ENCODE measurements at places on chromosomes 6 and 20.

DNA sequence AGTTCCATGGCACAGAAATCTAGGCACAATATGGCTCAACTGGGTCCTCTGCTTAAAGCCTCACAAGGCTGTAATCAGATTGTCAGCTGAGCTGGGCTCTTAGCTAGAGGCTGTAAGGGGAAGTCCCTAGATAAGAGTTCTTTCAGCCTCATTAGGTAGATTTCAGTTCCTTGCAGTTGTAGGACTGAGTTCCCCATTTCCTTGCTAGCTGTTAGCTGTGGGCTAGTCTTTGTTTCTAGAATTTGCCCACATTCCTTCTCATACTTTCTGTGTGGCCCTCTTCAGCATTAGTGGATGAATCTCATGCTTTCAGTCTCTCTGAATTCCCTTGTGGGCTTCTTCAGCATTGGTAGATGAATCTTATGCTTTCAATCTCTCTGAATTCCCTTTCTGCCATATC lies 71.0 kb upstream of the MRAP2 start:
- DNase-seq, result no peak

GRCh38 chr6:81228912-81229555 lies 523.4 kb downstream of the TENT5A start:
- no peak for DNase-seq

DNA sequence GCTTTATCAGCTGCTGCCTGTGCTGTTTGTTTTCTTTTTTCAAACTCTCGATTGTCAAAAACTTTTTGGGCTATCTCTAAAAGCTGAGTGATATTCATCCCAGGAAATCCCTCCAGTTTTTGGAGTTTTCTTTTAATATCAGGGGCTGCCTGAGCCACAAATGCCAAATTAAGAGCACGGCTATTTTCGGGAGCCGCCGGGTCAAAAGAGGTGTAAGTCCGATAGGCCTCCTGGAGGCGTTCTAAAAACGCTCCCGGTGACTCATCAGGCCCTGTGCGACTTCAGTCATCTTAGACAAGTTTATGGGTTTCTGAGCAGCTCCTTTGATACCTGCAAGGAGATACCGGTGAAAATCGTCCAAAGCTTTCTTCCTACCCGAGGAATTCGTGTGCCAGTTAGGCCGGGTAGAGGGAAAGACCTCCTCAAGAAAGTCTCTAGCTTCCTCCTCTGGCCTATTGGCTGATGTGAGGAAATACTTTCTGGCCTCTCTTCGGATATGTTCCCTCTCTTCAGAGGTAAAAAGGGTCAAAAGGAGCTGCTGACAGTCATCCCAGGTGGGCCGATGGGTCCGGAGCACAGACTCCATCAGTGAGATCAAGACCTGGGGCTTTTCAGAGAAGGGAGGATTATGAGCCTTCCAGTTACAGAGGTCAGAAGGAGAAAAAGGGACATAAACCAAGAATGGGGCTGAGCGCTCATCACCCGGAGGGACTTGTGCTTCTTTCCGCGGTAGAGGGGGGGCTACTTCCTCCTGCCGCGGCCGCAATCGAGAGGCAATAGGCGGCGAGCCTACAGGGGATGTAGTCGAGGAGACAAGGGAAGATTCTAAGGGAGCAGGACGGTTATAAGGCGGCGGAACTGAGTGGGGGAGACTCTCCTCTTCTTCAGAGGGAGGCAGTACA lies 151.1 kb downstream of the TRIM27 start:
- no peak for DNase-seq

DNA sequence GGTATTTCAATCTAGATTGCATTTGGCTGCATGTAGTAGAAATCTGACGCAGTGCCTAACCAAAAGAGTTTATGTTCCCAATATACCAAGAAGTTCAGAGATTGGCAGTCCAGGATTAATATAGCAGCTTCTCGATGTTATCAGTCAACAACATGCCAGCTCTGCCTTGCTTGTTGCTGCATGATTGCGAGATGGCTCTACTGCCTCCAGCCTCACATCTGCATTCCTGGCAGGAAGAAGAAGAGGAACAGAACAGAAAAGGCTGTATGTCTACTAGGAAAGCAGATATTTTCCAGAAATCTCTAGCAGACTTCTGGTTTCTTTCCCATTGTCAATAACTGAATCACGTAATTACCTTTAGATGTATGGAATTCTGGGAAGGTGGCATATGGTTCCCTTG lies 60.8 kb downstream of the SLC35D3 start:
- no peak for DNase-seq

Measured in CD4-positive, alpha-beta T cell treated with Interleukin-6 at 100 ng/mL for 8 hours (primary cell).